Type B pancreatic cell (in vitro differentiated cells): ENCODE measurements at places on chromosomes 12 and 14. TPM values are rescaled to one million over a fixed set of nuclear protein-coding genes. Genes with fewer than 3 reads are reported as not detected.

The SLC7A7 gene
- 9.7 and 31.6 TPM in 2 replicates for total RNA-seq

The GLS2 gene
- total RNA-seq = 6.7 and 7.0 TPM in 2 replicates

- no peak overlapping the region for H3K4me3 ChIP-seq
- DNase-seq = no peak
- H3K27ac ChIP-seq = no peak overlapping the region
- no peaks in the 10 kb centered on the region for H3K36me3 ChIP-seq
Observed at GRCh38 chr14:71209888-71210287, 302.6 kb downstream of the PCNX1 start.

DNA sequence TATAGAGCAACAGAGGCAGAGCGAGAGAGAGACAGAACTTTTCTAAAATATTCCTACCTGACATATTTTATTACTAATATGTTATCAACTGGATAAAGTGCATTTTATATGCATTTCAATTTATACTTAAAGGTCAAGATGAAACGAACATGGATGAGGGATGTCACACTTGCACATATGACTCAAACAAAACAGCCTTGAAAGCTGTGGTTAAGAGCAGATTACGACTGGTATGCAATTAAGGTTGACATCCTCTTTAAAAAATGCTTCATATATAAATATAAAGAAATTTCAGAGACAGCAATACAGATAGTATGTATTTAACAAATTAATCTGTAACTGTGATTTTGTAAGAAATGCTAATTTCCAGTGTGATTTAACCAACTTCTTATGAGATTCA, 52.5 kb downstream of the LMO3 start:
- no peaks in the 10 kb centered on the region for H3K4me1 ChIP-seq
- H3K36me3 ChIP-seq = peaks cover 4% of the 10 kb centered on the region
- no peak overlapping the region for H3K27ac ChIP-seq
- H3K4me3 ChIP-seq = no peak overlapping the region
- H3K27me3 ChIP-seq = peaks cover 17% of the 10 kb centered on the region
- no peak for DNase-seq

GRCh38 chr12:26460361-26460760, 265.0 kb downstream of the SSPN start:
- peaks cover 44% of the 10 kb centered on the region for H3K36me3 ChIP-seq
- no peaks in the 10 kb centered on the region for H3K27me3 ChIP-seq
- no peak overlapping the region for H3K4me3 ChIP-seq
- no peak overlapping the region for H3K27ac ChIP-seq
- H3K4me1 ChIP-seq = no peaks in the 10 kb centered on the region
- no peak for DNase-seq

GRCh38 chr14:105484069-105484996, 2.4 kb upstream of the CRIP1 start:
- peaks cover 19% of the 10 kb centered on the region for H3K4me1 ChIP-seq
- H3K27ac ChIP-seq = peak overlapping the region; percentile 79
- no peak for DNase-seq
- peaks cover 35% of the 10 kb centered on the region for H3K27me3 ChIP-seq

GRCh38 chr12:49934505-49934904, 16.0 kb upstream of the AQP2 start:
- H3K4me3 ChIP-seq = no peak overlapping the region
- no peak for DNase-seq
- peaks cover 8% of the 10 kb centered on the region for H3K4me1 ChIP-seq
- H3K36me3 ChIP-seq = no peaks in the 10 kb centered on the region
- no peak overlapping the region for H3K27ac ChIP-seq
- H3K27me3 ChIP-seq = peaks cover 3% of the 10 kb centered on the region

The PIGH gene
- 19.0 and 20.3 TPM in 2 replicates for total RNA-seq

The AMN1 gene
- total RNA-seq = 5.5 and 9.6 TPM in 2 replicates

DNA sequence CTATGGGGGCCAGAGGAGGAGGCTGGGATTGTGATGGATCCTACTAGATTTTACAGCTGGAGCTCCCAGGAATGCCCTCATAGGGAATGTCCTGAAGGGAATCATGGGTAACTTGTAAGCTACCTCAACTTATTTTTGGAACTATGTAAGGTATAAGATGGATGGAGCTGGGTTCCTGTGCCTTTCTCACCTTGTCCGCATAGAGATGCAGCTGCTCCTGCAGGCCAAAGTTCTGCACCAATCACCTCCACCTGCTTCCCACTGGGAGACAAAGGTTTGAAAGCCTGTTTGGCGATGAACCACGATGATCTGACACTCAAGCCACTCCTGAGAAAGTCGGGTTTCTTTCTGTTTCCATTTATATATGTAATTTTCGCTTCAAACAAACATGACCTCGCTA, 648 bp upstream of the AKAP5 start:
- peaks cover 9% of the 10 kb centered on the region for H3K4me1 ChIP-seq
- peak overlapping the region; percentile 91 for H3K4me3 ChIP-seq
- H3K27me3 ChIP-seq = peaks cover 8% of the 10 kb centered on the region
- H3K27ac ChIP-seq = peak overlapping the region; percentile 70

The KRT7 gene
- 125 and 293 TPM in 2 replicates for total RNA-seq

The IL26 gene
- total RNA-seq = not detected in 2 replicates

DNA sequence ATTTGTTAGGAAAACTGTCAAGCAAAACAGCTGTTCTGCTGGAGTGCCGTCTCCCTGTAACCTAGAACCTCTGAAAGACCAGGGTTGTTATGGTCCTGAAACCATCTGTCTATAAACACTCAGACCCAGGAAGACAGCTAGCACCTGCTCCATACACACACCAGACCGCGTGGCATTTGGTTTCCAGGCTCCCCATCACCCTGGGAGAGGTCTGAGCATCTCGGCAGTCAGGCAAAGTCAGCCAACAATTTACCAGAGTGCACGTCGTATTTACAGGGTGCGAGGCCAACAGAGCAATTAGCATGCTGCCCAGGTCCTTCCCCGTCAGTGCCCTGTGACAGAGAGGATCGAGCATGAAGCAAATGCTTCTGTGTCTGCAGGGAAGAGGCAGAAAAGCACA, 272.5 kb downstream of the SLC15A4 start:
- peaks cover 3% of the 10 kb centered on the region for H3K36me3 ChIP-seq
- DNase-seq = no peak
- H3K27me3 ChIP-seq = peaks cover 45% of the 10 kb centered on the region
- peaks cover 15% of the 10 kb centered on the region for H3K4me1 ChIP-seq
- H3K4me3 ChIP-seq = peak overlapping the region; percentile 38

DNA sequence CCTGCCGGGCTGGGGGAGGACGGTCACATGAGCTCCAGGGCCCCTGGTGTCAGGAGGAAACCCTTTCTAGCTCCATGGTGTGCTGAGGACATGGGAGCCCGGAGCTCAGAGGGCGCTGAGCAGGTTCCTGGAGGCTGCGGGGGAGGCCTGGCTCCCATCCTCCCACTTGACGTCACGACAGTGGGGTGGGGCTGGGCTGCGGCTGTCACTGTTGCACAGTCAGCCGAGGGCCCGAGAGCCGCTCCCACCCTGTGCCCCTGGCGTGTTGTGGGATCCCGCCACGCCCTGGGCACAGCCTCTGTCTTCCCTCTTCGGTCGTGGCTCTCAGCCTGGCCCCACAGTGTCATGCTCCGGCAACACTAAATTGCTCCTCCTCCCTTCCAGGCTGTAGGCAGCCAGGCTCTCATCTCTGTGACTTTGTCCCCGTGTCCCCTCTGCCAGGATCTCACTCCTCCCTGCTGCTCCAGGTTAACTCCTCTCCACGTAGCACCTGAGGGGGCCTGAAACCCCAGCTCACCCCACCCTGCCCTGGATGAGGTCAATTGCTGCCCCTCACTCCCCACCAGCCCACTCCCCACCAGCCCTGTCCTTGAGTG, 33.0 kb downstream of the BEGAIN start:
- H3K4me1 ChIP-seq = peaks cover 7% of the 10 kb centered on the region
- H3K27me3 ChIP-seq = peaks cover 14% of the 10 kb centered on the region
- H3K4me3 ChIP-seq = no peak overlapping the region
- no peak for DNase-seq

DNA sequence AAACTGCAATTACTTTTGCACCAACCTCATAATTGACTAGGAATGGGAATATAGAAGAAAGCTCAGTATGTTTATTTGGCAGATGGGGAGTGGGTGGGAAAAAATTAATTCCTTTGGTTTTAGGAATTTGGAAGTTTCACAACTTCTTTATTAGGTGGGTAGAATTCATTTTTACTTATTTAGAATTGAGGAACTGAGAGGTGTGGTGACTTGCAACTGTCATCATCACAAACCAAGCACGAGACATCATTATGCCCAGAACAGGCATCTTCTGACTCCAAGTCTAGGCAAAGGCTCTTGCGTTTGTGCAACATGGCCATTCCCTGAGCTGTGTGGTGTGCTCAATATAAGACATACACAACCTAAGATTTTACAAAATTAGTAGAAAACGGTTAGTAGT, 380.0 kb downstream of the ATP23 start:
- H3K4me1 ChIP-seq = peaks cover 10% of the 10 kb centered on the region
- H3K27me3 ChIP-seq = peaks cover 8% of the 10 kb centered on the region

GRCh38 chr12:62886796-62887195, 48.2 kb downstream of the PPM1H start:
- no peak for DNase-seq
- H3K36me3 ChIP-seq = peaks cover 32% of the 10 kb centered on the region
- H3K27me3 ChIP-seq = no peaks in the 10 kb centered on the region
- no peak overlapping the region for H3K27ac ChIP-seq
- H3K4me3 ChIP-seq = no peak overlapping the region

DNA sequence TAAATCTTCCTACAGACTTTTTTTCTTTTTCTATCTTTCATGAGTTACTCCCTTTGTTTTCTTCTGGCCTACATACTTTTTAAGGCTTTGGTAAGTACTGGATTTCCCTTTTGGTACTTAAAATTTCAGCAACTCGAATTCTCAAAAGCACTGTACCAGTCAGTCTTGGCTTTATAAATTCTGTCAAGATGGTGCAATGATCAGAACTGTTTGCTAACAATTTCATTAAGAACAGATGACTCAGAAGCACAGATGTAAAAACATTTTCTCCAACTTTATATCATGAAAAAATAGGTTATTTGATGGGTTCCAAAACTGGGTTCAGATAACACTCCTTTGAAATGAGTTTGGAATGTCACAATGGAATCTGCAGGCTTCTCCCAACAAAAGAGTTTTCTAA, 1961.8 kb upstream of the FLRT2 start:
- no peaks in the 10 kb centered on the region for H3K4me1 ChIP-seq
- no peaks in the 10 kb centered on the region for H3K27me3 ChIP-seq
- H3K36me3 ChIP-seq = peaks cover 4% of the 10 kb centered on the region
- no peak for DNase-seq
- H3K4me3 ChIP-seq = no peak overlapping the region

DNA sequence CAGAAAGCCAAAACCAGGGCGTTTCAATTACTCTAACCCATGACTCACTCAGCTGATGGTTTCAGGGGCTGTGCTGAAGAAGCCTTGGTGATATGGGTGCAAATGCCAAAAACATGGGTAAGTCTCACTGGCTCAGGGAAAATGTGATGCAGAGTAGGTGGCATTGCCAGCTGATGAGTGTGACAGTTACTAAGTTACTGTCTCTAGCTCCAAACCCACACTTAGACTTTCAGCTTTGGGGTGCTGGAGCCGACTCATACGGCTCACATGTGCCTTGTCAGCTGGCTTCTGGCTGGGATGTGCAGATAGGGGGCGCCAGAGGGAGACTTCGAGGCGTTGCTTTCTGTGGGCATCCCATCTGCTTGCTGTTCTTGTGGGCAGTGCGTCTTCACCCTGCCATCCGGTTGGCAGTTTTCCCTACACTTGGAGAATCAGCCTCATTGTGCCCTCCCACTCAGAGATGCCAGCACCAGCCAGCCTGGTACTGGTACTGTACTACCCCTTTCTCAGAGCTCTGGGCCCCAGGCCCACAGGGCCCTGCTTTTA, 11.1 kb upstream of the KRT7 start:
- H3K4me3 ChIP-seq = no peak overlapping the region
- no peak overlapping the region for H3K27ac ChIP-seq
- no peaks in the 10 kb centered on the region for H3K36me3 ChIP-seq
- peaks cover 10% of the 10 kb centered on the region for H3K27me3 ChIP-seq
- DNase-seq = no peak

The GPRC5D gene
- 5.5 TPM in 1 of 2 replicates, not detected in the other for total RNA-seq

DNA sequence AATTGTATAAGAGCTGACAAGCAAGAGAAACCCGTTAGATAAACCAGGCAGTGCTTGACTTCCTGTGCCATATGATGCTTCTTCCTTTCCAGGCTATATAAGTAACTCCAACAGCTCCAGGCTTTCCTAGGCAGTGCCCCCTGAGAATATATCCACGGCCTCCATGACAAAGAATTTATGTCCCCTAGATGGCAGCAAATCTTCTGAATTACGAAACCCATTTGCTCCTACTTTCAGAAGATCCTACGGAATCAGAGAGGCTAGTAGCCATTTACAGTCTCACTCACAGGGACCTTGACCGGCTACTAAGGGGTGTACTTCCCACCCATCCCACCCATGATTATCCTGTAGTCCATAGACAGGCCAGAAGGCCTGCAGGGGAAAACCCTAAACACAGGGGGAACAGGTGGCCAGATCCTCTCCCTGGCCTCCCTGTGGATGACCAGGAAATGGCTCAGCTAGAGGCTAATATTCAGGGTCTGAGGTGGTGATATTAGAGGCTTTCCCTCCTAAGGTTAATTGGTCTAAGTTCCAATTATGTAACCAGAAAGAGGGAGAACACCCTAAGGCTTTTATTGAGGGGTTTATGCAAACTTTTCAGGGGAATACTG, 77.2 kb upstream of the DCD start:
- peaks cover 12% of the 10 kb centered on the region for H3K27me3 ChIP-seq
- no peak overlapping the region for H3K4me3 ChIP-seq
- DNase-seq = no peak
- no peak overlapping the region for H3K27ac ChIP-seq

DNA sequence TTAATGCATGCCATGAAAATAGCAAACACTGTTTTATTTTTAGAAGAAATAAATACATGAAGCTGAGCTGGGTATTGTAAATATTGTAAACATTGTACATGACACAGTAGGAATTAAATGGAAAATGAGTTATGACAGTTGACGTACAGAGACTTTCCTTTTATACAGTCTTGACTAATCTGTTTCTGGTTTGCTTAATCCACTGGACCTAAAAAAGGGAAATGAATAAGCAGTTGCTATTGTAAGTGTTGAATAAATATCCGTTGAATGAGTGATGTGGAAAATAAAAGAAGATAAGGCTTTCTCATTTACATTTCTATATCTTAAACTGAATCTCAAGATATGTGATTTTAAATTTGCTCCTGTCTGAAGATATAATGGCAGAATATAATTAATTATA, 15.0 kb downstream of the PMCH start:
- H3K27me3 ChIP-seq = no peaks in the 10 kb centered on the region
- H3K27ac ChIP-seq = no peak overlapping the region
- H3K4me1 ChIP-seq = no peaks in the 10 kb centered on the region
- H3K36me3 ChIP-seq = peaks cover 3% of the 10 kb centered on the region
- no peak for DNase-seq

DNA sequence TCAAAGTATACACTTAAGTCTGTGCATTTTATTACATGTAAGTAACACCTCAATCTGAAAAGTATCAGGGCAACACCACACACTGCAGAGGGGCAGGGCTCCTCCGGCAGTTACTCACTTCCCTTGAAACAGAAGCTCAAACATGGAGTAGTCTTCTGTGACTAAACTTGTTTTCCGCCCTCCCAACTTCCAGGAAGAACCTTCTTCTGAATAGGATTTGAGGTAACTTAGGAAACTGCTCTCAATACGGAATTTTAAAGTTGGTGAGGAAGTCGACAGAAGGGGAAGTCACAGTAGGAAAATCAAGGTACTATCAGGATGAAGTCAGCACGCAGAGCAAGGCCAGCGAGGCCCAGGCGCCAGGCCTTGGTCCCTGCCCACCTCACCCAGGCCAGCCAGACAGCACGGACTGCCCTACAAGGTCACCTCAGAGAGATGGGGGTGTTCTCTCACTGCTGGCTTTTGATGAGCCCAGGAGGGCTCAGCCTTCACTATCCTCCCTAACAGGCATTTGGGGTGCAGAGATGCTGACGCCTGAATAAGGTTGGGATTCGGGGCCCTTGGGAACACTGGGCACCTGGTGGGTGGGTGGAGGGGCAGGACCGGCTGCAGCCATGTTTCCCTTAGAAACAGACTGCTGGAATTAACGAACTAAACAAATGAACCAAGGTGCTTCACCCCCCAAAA, 5.8 kb downstream of the ANKRD9 start:
- no peak for DNase-seq
- peak overlapping the region; percentile 46 for H3K27ac ChIP-seq
- peaks cover 10% of the 10 kb centered on the region for H3K4me1 ChIP-seq
- H3K36me3 ChIP-seq = peaks cover 4% of the 10 kb centered on the region
